T-helper 2 cell treated with Interferon-gamma antibody and Interleukin-4, amounts not matched to agents 5 μg/mL and 100 μg/mL, for 36 hours (primary cell): ENCODE measurements at places on chromosomes 16 and 17.
A peak's percentile ranks its signal among the peaks of the same experiment; 100 is the strongest.

GRCh38 chr16:64845071-64845470 lies 276.8 kb downstream of the CDH11 start:
- no peak for DNase-seq

DNA sequence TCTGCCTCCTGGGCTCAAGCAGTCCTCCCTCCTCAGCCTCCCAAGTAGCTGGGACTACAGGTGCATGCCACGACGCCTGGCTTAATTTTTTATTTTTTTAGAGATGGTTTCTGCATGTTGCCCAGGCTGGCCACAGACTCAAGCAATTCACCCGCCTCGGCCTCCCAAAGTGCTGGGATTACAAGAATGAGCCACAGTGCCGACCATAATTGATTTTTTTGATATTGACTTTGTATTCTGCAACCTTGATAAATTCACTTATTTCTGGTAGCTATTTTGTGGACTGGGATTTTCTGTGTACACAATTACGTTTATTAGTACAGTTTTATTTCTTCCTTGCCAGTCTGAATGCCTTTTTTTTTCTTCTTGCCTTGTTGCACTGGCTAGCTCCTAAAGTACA lies 30.0 kb downstream of the TAOK1 start:
- no peak for DNase-seq

DNA sequence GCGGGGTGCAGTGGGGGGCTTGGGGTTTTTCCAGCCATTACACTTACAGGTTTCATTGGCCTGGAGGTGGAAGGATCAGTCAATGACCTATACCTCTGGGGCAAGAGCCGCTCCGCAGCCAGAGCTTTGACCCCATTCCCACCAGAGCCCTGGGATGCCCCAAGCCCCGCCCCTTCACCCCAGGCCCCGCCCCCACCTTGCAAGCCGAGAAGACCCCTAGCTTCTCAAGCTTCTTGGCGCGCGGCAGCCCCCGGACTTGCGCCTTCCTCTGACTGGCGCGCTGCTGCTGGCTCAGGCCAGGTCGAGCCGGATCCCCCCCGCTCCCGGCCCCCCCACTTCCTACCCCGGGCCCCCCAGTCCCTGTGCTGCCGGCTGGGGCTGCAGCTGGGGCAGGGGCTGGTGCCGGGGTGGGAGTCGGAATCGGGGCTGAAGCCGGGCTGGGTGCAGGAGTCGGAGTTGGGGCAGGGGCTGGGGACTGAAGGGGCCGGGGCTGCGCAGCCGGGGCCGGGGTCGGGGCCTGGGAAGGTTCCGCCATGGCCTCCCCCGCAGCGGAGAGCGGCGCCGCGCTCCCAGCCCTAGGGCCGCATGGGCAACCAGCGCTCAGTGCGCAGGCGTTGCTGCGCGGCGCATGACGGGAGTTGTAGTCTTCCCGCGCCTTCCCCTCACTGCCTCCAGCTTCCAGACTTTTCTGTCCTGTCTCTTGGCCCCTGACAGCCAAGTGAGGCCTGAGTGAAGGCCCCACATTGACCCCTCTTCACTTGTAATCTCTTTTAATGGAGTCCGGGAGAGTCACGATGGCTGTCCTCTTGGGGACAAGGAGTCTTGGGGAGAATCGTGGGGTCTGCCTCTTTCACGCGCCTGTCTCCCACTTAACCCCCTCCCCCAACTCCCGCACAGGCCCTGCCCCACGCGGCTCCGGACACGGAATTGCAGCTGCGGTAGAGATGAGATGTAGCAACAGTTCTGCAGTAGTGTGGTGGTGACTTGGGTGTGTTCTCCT lies at the start of gene KAT2A:
TSS of gene KAT2A (minus strand) at position 598 of the 1,000 bp plus-strand sequence. CDS start at position 535, 63 bp downstream.
- DNase-seq = peak; percentile 81

- no peak for DNase-seq
These were observed 185.0 kb upstream of the ZNF469 start for GRCh38 chr16:88197481-88198456.

GRCh38 chr16:87693827-87694226 lies 72.0 kb downstream of the KLHDC4 start:
- DNase-seq = no peak

- no peak for DNase-seq
These were observed 381.7 kb downstream of the SLC39A11 start for GRCh38 chr17:72710834-72711233.

- DNase-seq = no peak
These were observed 6.1 kb upstream of the C17orf107 start for GRCh38 chr17:4893272-4893671.

DNA sequence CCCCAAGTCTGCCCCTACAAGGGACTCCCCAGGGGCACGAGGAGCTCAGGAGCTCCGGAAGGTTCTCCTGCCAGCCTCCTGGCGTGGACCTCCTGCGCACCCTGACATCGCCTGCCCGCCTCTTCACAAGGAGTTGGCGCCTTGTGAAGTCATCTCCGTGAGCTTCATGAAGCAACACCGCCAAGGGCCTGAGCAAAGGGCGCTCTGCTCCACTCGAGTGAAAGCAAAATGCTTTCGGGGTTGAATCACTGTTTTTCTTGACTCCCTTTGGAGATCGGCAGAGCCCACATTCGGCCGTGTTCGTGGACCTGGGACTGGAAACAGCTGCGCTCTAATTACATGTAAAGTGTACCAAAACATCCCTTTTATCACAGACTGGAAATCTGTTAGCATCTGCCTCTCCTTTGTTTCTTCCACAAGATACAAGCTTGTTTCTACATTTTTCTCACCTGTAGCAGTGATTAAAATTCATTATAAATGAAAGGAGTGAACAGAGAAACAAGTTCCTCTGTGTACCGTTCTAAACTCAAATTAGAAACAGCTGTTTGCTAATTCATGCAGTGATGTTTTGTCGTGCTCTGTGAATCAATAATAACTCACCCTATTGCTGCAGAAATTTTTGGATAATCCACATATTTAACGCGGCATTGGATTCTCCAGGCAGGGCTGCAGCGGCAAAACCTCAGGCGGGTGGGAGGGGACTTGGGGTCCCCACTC lies 203.3 kb downstream of the ZNF423 start:
- DNase-seq = no peak

DNA sequence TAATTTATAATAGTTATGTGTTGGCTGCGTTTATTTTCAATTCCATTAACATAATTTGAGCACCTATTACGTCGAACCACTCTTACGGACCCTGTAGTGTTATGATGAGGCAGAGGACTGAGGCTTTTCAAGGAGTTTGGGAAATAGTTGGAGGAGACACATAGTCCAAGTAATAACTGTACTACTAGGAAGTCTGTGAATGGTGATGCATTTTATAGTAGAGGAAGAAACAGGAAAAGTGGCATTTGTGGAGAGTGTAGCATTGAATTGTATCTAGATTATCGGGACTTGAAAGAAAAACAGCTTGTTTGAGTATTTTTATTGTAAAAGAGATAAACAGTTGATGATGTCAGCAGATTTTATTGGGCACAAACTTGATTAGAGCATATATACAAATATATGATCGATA lies 1.7 kb downstream of the NFATC3 start:
- DNase-seq = no peak

DNA sequence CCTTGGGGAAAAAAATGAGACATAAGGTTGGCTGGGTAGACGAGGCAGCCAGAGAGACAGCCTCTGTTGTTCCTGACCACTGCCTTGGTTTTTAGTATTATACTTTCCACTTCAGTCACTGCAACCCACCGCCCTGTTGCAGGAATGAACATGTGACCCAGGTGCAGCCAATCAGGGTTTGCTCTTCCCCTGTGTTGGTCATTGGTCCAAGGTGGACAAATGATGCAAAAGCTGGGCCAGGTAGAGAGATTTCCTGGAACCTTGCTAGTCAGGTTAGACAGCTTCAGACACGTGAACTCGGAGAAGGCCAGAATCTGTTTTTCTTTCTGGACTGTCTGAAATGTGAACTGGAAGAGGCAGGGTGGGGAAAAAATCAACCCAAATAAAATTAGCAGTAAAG lies 452.4 kb upstream of the RBFOX1 start:
- DNase-seq = no peak

DNA sequence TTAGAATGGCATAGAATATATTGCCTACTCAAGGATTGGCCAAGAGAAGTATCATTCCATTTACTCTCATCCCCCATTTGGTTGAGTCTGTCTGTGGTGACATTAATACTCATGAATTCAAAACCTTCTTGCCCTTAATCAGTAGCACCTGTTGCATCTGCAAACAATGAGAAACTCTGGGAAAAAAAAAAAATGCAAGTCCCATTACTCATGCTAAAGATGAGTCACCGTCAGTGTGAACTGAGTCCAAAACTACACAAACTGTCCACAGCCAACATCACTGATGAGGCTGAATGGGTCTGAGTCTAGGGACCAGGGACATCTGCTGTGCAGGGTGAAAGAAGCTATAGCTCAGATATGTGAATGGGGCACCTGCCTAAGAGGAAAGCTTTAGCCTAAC lies 96.9 kb upstream of the ADAMTS18 start:
- DNase-seq = no peak

DNA sequence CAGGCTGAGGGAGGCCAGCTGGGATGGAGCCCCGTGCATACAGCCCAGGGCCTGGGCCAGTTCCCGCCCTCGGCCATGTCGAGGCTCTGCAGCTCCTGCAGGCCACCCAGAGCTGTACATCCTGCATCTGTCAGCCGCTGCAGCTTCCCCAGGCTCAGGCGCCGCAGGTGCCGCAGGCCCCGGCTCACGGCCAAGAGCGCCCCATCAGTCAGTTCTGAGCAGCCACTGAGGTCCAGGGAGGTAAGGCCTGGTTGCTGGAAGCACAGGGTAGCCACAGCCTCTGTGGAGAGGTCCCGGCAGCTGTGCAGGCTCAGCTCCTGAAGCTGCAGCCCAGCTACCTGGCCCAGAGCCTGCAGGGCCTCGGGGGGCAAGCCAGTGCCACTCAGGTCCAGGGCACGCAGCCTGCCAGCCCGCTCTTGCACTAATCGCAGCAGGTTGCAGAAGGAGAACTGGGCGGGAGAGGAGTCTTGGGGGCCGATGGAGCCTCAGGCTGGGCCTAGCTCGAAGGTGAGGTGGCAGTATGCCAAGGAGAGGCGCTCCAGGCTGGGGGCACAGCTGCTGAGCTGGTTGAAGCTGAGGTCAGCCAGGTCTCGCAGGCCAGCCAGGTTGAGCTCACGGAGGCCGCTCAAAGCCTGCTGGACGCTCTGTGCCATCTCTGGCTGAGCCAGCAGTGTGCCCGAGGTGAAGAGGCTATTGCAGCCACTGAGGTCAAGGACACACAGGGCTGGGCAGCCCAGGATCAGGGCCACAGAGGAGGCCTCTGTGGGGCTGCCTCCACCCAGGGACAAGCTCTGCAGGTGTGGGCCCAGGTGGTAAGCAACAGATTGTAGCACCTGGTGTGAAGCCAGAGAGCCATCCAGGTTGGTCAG lies 11.4 kb downstream of the ELMO3 start:
- DNase-seq = no peak

- DNase-seq = no peak
These were observed 71.3 kb downstream of the FTO start for GRCh38 chr16:53775106-53775820.

- DNase-seq = no peak
These were observed 357.2 kb upstream of the TNRC6C start for GRCh38 chr17:77601054-77601979.

- peak; percentile 70 for DNase-seq
These were observed 133.7 kb downstream of the RAB11FIP4 start for GRCh38 chr17:31524926-31525800.

DNA sequence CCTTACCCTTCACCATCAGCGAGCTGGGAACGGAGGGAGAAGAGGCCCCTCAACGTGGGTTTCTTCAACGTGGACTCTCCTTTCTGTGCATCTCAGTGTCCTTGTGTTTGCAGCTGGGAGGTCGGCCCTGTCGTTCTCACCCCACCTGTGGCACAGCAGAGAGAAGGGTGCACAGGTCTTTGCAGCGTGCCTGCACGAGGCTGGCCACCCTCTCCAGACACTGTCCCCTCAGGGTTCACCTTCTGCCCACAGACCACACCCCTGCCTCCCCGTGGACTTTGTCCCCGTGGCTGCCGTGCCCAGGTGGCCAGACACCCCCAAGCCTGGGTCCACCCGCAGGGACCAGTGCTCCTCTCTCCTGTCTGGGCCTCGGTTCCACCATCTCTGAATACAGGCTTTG lies 7.3 kb upstream of the WDR45B start:
- DNase-seq = no peak

DNA sequence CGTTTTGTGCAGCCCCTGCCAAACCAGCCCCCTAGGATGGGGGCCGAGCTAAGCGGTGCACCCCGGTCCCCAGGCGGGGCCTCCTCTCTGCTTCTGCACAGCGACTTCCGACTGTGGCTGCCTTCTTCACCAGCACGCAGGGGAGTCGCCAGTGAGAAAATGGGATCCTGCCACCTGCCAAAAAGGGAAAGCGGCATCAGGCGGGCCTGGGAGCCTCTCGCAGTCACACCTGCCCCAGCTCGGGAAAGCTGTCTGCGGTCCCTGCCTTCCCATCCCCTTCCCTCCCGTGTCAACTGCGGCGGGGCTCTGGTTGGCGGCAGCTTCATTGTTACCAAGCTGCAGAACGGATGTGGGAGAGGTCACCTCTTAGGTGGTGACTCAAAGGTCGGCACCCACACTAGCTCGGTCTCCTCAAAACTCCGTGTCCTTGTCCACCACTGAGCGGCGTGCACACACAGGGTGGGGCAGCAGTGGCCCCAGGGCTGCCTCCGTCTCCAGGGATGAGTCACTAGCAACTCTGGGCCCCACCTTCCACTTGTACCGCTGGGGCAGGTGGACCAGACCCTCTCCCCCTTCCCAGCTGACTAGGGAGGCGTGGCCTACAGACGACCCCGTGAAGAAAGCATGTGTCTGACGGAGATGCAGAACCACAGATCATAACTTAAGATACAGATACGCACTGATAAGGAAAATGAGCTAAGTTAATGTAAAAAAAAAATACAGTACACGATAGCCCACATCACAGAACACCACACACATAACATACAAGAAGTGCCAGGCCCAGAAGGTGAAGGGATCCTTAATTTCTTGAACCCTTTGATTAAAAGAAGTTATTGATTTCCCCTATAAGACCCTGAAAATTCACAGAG lies 1.5 kb upstream of the PCYT2 start:
- no peak for DNase-seq

DNA sequence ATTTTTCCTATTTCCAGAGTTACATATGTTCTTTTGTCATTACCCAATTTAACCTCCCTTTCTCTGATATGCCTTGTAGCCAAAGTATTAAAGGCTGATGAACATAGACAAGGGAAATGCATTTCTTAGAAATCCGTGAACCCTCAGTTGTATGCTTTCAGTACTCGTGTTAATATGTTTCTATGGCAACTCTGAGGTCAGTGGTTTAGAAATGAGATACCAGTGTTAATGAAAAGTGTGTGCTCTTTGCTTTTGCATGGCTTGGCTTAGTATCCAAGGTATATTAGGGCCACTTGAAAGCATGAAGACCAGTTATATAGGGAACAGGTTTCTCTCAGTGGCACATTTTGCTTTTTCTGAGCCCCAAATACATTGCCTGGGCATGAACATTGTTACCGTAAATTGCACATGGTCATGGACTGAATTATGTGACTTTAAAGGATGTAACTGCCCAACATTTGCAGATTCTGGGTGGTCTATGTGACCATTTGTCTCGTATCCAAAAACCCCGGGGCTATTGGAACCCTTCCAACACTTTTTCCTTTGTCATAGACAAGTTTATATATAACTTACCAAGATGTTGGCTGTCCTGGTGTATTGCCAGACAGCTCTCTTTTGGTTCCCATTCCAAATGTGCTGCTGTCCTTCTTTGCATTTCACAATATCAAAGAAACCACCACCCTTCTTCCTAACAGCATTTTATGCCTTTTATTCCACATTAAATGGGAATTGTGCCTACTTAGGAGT lies 17.5 kb downstream of the ABHD15 start:
- no peak for DNase-seq
